Activated T-cell treated with anti-CD3 and anti-CD28 coated beads for 48 hours (primary cell): ENCODE measurements at places on chromosomes 13 and 19.

DNA sequence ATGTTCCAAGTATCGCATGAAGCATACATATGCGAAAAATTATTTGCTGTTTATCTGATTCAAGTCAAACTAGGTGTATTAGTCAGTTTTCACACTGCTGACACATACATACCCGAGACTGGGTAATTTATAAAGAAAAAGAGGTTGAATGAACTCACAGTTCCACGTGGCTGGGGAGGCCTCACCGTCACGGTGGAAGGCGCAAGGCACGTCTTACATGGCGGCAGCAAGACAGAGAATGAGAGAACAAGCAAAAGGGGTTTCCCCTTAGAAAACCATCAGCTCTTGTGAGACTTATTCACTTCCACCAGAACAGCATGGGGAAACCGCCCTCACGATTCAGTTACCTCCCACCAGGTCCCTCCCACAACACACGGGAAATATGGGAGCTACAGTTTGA is 13.0 kb upstream of the PROZ start:
- DNase-seq = peak; percentile 61

GRCh38 chr13:70218618-70219017 is 110.4 kb upstream of the KLHL1 start:
- no peak for DNase-seq

DNA sequence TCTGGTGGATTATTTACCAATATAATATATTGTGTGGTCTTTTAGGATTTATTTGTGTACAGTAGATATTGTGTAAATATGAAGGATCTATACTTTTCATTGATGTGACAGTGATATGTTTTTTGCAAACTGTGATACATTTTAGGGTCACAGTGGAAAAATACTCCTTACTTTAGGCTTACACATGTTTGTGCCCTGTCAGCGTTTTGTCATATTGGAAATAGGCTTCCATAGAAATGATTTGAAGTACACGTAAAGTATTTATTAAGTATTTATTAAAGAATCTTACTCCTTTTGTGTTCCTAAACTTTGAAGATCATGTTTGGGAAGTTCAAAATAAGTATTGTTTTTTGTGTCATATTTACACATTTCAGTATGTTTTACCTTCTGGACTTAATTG is 5.0 kb downstream of the ZNF808 start:
- DNase-seq = no peak

- DNase-seq = no peak
Measured at GRCh38 chr19:13756210-13756609, 8.1 kb upstream of the MRI1 start.

GRCh38 chr19:57850553-57851017 is 926 bp downstream of the ZNF587 start:
- no peak for DNase-seq

DNA sequence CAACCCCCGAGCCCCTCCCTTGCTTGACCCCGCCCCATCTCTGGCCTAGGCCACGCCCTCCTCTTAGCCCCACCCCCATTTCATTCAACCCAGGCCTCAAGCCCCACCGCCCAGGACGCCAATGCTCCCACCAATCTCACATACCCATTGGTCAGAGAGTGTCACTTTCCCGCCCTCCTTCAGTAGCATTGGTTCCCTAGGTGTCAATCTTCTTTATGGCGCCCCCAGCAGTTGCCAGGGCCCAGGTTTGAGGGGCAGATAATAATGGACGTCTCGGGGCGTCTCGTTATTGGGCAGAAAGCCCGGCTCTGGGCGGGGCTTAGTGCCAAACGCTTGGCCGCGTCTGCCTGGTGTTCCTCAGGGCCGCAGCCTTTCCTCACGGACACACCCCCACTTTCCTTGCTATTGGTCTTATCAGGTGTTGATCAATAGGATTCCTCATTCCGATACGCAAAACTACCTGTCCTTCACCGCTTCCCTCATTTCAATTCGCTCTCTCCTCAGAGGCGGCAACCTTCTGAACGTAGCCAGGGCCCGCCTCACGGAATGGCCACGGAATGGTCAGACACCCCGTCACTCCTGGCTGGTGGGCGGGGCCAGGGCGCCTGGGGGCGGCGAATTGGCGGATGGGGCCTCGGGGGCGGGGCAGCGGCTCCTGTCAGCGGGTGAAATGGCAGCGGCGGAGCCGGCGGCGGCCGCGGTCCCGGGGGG is at the start of gene EVI5L:
TSS of gene EVI5L (plus strand) at position 658 of the 711 bp plus-strand sequence. CDS start 16,325 bp downstream, outside the sequence.
- peak; percentile 99 for DNase-seq

DNA sequence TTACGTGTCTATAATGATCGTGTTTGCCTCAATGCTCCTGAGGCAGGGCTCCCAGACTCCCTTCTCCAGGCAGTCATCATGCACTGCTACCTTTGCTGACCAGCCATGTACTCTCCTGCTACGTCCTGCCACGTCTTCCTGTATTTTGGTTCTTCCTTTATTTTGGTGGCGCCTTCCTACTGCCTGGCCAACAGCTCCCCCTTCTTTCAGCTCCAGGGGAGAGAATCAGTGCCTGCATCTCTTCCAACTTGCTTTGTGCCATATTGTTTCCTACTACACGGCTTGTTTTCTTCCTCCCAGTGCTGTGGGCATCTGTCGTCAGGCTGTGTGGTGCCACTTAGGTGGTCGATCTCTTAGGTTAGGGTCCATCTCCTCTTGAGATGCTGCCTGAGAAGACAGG is 96.2 kb downstream of the FGF9 start:
- DNase-seq = no peak

- DNase-seq = no peak
Measured at GRCh38 chr19:3115916-3116602, 19.8 kb upstream of the GNA15 start.

DNA sequence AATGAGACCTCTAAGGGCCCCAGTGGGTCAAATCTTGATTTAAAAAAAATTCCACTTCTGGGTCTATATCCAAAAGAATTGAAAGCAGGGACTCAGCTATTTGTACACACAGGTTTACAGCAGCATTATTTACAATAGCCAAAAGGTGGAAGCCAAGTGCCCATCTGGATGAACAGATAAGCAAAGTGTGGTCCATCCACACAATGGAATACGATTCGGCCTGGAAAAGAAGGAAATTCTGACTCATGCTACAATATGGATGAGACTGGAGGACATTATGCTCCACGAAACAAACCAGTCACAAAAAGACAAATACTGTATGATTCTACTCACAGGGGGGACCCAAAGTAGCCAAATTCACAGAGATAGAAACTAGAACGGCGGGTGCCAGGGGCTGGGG is 76.7 kb downstream of the CACNA1A start:
- DNase-seq = no peak

DNA sequence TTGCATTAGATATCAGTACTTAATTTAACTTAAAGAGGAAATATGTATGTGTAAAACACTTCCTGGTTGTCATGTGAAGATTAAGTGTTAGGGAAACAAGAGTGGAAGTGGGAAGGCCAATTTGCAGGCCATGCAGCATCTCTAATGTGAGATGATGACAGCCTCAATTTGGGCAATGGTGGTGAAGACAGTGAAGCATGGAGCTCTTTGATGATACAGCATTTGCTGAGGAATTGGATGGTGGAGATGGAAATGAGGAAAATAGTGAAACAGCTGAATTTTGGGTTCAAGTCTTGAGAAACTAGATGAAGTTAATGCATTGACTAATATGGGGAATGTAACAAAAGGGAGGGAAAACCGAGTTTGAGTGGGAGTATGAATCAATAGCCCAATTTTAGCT is 231.7 kb upstream of the MIR17HG start:
- no peak for DNase-seq

DNA sequence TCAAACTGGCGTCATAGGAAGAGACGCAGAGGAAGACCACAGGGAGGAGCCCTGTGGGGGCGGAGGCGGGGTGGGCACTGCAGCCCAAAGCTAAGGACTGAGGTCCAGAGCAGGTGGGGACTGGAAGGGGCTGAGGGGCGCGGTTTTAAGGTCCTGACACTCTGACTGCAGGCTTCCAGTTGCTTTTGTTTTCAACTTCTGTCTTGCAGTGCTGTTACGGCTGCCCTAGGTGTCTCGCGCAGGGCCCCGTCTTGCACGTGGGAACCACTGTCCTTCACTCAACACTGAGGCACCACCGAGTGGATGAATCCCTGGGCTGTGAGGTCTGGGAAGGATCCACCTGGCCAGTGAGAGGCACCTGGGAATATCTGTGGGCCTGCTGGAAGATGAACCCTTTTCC is 76.0 kb downstream of the TEX29 start:
- DNase-seq = no peak

- no peak for DNase-seq
Measured at GRCh38 chr19:9407827-9408226, 27.5 kb downstream of the ZNF266 start.

GRCh38 chr13:34678154-34678553 is 263.9 kb upstream of the NBEA start:
- no peak for DNase-seq

DNA sequence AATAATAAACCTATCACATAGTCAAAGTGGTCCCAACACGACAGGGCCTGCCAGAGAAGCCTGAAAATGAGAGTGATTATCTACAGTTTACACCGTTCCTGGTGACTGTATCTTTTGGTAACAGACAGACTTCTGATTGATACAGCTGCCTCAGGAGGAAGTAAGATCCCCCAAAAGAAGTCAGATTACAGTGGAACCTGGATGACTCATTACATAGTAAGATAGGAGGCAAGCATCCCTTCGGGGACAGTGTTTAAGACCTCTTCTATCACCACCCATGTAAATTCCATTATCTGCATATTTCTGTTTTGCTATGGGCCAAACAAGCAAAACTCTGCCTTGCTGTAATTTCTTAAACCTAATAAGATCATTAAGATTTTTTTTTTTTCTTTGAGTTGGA is 44.0 kb upstream of the FLT1 start:
- DNase-seq = no peak

GRCh38 chr13:20331949-20332348 is 99.8 kb upstream of the GJB6 start:
- DNase-seq = no peak

DNA sequence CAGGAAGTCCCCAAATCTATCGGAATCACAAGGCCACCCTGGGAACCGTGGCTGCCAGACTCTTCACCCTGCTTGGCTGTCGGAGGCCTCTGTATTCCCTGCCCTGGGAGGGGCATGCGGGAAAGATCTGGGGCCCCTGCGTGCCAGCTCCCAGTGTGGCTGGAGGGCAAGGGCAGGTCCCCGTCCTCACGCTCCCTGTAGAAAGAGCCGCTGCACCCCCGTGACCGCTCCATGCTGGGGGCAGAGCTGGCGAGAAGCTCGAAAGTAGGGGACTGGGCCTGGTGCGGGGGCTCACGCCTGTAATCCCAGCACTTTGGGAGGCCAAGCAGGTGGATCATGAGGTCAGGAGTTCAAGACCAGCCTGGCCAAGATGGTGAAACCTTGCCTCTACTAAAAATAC is 208.4 kb upstream of the SOX1 start:
- DNase-seq = no peak

DNA sequence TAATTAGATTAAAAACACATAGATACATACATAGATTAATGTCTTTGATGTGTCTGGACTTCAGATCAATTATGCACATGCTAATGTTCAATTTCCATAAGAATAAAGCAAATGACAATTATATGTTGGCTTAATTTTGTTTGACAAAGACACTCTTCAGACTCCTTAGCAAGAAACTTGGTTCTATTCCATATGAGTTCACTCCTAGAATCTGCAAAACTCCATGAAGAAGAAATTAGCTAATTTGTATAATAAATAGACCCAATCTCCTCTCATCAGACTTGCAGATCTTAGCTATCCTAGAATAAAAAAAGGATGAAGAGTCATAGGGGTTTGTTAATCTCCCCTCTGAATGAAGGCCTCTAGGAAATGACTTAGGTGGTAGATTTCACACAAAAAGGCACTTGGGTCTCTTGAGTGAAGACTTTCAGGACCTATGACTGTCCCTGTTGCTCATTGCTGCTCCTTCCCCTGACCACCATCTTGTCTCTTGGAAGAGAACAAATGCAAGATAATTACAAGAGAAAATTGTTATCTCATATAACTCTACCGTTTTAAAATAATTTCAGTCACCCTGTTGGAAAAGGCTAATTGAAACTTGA is 302.2 kb downstream of the EFNB2 start:
- no peak for DNase-seq

DNA sequence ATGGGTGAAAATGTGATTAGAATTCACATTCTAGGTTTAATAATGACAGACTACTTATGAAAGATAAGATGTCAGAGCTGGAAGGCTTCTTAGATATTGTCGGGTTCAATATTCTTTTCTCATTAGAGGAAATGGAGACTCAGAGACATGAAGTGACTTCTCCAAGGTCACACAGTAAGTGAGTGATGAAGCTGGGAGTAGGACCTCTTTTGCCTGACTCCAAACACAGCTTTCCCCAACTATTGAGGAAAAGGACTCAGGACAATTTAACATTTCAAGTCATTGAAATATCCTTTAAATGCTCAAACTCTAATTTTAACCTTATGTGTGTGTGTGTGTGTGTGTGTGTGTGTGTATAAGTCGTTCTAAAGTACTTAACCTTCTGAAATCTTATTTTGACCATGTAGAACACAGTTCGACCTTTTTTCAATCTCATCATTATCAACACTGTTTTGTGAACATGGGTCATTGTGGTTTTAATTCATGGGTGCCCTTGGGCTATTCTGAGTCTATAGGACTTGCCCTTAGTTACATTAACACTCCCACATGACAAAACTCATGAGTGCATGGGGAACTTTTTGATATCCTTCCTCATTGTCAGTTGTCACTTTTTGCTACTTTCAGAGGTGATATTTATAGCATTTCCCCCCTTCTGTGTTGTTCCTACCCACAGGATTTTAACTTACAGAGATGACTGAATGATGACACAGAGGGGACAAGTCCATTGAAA is 53.0 kb downstream of the LRCH1 start:
- no peak for DNase-seq

DNA sequence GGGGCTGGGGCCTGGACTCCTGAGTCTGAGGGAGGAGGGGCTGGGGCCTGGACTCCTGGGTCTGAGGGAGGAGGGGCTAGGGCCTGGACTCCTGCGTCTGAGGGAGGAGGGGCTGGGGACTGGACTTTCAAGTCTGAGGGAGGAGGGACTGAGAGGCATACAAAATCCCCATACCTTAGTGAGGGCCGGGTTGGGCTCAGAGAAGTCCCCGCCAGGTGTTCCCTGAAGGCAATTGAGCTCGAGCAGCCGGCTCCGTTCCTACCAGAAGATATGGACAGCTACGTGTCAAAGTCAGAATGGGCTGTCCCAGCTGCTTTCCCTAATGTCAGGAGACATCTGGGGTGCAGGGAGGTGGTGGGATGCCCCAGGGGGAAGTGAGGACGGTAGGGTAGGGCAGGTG is 9.5 kb downstream of the PHLDB3 start:
- DNase-seq = no peak

DNA sequence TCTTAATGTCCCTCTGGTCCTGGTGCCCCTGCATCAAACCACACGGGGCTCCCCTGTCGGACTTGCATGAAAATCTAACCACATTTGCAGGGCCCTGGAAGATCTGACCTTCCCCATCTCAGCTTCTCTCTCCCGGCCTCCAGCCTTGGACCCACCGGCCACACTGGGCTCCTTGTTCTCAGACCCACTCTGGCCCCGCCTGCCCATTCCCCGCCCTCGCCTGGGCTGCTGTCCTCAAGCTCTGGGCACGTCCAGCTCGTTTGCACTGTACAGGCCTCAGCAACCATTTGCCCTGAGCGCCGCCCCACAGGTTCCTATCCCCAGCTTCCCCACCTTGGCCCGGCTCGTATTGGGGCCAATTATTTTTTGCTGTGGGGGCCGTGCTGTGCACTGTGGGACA is 10.5 kb downstream of the MYO9B start:
- DNase-seq = no peak
